Panc1 (cell line): ENCODE measurements at places on chromosomes 7 and 10. TPM values are rescaled to one million over a fixed set of nuclear protein-coding genes. Genes with fewer than 3 reads are reported as not detected.

Gene GALNT17
- not detected for total RNA-seq

Gene NPTX2
- 0.15 TPM for total RNA-seq

Gene ZNF503
- total RNA-seq, result 10.4 TPM

Gene PIK3CG
- total RNA-seq, result 0.13 TPM

Gene FRAT2
- total RNA-seq, result 16.7 TPM

Gene ZNF394
- total RNA-seq, result 20.0 TPM

Gene FAM241B
- 29.1 TPM for total RNA-seq

Gene MOGAT3
- 0.23 TPM for total RNA-seq

Gene ASIC3
- 1.3 TPM for total RNA-seq

Gene CFAP69
- total RNA-seq, result 0.51 TPM

Gene MRLN
- not detected for total RNA-seq

DNA sequence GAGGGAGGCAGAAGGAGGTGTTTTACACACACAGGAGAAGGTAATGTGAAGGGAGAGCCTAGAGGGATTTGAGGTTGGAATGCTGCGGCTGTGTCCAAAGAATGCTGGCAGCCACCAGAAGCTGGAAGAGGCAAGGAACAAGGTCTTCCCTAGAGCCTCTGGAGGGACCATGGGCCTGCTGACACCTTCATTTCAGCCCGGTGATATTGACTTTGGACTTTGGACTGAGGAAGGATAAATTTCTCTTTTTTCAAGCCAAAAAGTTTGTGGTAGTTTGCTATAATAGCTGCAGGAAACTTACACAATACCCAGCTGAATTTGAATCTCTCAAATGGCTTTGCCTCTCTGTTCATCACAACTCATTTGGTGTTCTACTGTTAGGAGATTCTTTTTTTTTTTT is 34.6 kb downstream of the UBN2 start:
- DNase-seq, result no peak

DNA sequence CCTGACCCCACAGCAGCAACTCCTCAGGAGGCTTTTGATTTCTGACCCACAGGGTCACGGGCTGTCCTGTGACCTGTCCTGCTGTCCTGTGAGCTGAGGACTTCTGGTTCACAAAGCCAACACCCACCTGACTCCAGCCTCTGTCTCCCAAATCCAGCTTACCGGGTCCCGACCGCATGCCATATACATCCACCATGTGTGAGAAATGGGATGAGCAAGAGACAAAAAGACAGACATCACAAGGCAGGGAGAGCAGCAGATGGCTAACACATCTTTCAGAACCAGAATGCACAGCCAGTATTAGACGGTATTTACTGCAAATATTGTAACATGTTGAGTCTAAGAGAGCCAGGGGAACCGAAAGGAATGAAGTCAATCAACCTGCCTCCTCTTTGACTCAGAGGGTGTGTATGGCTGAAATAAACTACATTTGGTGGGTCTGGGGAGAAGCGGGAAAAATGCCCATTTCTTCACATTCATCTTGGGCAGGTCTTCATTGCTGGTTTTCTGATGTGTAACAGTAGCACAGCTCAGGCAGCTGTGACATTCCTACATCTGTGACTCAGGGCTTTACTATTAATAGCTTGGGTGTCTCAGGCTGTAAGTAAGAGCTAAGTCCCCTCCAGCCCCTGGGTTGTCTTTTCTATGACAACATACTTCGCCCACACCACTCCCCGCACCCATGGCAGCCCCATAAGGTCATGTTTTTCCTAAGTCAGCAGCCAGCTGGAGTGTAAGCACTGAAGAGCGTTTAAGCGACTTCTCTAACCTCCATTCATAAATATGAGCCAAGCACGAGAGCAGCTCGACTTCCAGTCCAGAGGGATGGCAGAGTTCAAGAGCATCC is 25.0 kb downstream of the ABLIM1 start:
- peak; percentile 92 for DNase-seq

GRCh38 chr10:77415313-77415960 is 222.2 kb downstream of the KCNMA1 start:
- DNase-seq, result no peak

DNA sequence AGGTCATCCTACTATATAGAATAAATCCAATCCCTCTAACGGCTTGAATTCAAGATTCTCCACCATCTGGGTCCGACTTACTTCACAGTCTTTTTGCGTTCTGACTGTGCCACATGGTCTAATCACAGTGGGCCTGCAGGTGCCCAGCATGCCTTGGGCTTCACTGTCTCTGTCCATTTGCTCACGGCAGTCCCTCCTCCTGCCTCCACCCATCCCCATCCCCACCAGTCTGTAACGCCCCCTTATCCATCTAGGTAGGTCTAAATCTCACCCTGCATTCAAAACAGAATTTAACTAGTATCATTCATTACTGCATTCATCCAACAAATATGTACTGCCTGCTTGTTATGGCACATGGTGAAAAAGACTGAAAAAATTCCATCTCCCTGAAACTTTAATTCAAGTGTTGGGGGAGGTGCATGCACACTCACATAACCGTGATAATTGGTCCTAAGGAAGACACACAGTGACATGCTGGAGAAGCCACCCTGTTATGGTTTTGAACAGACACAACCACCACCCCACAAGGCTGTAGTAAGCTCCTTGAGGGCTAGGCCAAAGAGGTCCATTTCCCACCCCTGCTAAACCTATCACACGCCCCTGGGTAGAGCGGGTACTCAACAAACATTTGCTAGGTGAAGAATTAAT is 24.2 kb downstream of the SORBS1 start:
- DNase-seq, result no peak

- DNase-seq, result no peak
Measured at GRCh38 chr10:57314046-57314445, 953.0 kb upstream of the ZWINT start.

GRCh38 chr10:112438356-112438755 is 8.4 kb downstream of the ZDHHC6 start:
- no peak for DNase-seq

DNA sequence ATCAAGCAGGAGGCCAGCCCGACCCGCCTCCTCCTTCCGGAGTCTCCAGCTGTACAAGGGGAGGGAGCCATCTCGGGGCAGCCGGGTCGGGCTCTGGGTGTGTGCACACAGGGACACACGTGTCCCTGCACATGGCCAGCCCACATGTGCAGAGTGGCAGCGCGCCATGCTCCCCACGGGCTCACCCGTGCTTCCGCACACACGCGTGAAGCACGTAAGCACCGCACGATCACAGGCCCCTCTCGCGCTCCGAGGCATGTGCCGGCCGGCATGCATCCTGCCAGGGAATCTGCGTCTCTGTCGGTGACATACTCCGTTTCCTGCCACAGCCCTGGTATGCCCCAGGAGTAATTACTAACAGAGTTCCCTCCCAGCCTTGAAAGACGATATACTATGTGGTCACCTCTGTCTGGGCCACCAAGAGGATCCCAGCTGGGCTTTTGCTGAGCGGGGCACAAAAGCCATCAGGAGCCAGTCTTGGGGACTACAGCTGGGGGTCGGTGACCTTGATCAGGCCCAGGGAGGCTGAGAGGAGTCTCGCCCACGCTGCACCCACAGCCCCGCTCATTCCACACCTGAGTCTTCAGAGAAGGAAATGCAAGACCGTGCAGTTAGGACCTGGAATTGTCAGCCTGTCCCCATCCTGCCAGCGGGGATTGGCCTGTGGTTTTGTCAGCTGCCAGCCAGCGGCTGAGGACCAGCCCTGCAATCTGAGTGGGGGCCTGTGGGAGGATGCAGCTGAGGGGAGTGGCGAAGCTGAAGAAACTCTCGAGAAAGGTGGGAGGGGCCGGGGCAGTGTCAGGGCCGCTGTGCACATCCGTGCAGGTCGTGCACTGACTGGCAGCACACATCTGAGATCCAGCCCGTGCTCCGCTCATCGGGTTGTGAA is 11.0 kb upstream of the LFNG start:
- no peak for DNase-seq

DNA sequence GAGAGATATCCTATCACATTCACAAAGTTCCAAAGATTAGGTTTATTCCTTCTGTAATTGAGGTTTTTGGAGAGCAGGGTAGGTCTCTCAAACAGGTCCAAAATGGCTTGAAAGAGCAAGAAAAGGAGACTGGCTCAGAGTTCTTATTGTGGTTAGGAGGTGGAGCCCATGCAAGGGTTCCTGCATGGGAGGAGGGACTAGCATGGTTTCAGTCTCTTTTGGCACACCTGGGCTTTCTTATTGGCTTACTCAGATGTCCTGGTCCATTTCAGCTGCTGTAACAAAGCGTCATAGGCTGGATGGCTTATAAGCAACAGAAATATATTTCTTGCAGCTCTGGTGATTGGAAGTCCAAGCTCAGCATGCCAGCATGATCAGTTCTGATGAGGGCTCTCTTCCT is 493.1 kb downstream of the REEP3 start:
- DNase-seq, result no peak

GRCh38 chr10:74011770-74012169 is 13.9 kb downstream of the VCL start:
- no peak for DNase-seq

GRCh38 chr7:139043823-139044812 is 8.3 kb upstream of the ZC3HAV1L start:
- DNase-seq, result no peak

- no peak for DNase-seq
Measured at GRCh38 chr7:158080899-158081445, 506.7 kb downstream of the PTPRN2 start.

GRCh38 chr7:108487646-108488045 is 31.4 kb upstream of the NRCAM start:
- DNase-seq, result no peak

GRCh38 chr7:135917721-135918120 is 59.4 kb downstream of the MTPN start:
- DNase-seq, result no peak

DNA sequence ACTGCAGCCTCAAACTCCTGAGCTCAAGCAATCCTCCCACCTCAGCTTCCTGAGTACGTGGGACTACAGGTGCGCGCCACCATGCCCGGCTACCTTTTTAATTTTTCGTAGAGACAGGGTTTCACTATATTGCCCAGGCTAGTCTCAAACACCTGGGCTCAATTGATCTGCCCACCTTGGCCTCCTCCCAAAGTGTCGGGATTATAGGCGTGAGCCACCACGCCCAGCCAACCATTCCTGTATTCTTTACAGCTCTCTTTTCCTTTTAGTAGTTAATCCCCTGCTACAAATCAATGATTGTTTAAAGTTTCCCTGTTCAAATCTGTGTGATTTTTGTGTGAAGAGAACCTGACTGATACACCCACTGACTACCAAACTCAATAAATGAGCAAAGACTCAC is 75.4 kb upstream of the SVIL start:
- no peak for DNase-seq
